ENCODE measurements at places on chromosomes 11 and 22.

DNA sequence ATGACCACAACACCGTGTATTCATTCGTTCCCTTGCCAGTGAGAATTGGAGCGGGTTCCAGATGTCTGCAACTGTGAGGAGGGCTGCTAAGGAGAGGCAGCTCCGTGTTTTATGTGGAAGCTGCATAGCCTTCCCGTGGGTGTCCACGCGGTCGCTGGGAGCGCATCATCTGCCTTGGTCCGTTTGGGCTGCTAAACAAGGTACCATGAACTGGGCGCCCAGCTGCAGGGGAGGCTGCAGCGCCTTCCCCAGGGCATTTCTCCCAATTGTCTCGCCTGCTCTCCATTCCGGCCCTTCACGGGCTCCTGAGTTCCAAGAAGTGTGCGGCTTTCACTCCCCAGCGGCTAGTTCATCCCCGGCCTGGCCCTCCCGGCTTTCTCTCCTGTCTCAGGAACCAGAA lies 1446.4 kb downstream of the TBC1D22A start:
- DNase-seq = no peak

DNA sequence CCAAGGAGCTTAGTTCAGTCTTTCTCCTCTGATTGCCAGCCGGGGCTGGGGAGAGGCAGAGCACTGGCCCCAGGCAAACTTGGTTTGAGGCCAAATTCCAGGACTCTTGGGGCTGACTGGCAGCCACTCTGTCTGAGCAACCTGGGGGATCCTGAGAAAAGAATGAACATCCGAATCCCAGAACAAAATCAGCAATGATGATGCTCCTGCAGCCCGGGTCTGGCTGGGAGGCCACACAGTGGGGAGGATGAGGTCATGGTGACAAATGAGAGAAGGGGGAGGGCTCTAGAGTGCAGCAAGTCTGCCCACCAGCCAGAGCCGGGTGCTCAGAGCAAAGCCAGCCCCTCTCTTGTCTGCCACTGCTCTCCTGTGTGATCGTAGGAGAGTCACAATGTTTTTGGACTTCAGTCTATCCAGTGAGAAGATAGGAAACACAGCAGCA lies 71.8 kb upstream of the PAX6 start:
- DNase-seq = no peak

DNA sequence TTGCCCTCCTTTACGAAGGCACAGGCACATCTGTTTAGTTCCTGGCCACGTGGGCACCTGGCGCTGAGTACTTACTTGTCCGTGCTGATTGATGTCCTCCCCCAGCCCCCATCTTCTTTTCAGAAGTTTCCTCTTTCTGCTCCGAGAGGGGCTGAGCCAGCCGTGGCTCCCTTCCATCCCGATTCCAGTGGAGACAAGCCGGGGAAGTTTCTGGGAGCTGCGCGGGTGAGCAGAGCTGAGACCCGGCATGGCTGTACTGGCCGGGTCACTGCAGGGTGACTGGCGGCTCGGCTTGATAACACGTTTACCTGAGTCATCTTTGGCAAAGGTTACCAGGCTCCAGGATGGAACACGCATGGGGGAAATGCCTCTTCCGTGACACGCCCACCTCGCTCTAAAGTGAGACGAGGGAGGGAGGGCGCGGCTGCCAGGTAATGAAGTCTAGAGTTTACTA lies 45.4 kb upstream of the ATXN10 start:
- no peak for DNase-seq

DNA sequence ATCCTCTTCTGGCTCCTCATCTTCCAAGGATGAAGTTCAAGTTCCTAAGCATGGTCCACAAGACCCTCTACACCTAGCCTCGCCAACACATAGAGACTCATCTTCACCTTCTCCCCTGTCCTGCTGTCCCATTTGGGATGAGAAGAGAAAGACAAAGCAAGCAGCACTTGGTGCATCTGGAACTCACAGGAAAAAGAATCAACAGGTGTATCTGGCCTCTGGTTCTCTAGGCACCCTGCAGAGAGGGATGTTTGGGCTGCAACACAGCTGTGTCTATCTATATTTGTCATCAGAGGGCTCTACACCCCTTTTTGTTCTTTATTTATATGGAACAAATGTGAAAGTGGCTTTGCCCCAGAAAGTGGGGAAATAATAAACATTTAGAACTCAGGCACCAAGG lies 82.1 kb upstream of the GALNT18 start:
- DNase-seq = no peak

DNA sequence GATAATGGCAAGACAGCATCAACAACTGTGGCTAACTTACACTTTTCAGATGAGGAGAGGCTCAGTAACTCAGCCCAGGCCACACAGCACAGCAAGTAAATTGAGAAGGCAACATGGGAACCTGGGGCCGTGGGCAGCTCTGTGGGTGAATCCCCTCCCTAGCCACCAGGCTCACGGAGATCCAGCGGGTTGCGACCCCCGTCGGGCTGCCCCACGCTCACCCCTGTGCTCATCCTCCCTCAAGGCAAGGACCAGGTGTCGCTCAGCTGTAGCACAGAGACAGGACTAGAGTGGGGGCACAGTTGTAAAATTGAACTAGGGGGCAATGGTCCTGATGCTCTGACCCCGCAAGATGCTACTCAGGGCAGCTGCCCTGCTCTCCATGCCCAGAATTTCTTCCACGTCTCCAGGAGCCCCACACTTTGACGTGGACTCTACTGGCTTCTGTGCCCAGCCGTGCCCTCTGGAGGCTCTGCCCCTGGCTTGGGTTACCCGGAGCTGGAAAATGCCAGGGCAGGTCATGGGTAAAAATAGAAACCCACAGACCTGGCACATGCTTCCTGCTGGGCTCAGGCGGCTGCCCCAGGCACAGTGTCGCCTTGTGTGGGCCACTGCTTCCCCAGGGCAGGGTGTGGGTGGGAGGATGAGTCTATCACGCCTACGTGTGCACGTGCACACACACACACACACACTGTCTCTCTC lies 9.0 kb downstream of the TUBA8 start:
- DNase-seq = no peak

DNA sequence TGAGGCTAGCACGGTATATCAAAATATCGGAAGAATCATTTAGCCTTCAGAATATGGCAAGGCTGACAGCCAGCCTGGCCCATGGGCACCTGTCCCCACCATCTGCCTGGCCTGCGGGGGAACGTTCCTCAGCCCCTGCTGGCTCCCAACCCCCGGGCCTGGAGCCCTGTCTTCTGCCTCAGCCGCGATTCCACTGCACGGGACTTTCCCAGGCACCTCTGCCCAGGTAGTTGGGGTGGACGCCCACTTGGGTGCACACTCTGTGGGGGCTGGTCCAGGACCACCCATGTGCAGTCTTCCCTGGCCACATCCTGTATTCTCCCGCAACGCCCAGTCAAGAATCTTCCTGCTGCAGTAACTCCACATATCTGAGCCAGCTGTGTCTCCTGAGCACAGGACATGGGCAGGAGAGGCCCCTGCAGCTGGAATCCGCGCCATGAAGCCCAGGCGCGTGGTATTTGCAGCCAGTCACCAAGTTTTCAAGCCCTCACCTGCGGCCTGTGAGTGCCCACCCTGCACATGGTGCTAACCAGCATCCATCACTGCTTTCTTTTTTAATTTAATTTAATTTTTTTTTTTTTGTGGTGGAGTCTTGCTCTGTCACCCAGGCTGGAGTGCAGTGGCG lies 77.9 kb downstream of the KCNQ1 start:
- DNase-seq = no peak

- no peak for DNase-seq
Observed at GRCh38 chr22:28142361-28142961, 223.4 kb upstream of the PITPNB start.

- DNase-seq = no peak
Observed at GRCh38 chr11:76313271-76313670, 67.7 kb downstream of the THAP12 start.

GRCh38 chr11:46719048-46719542 lies at the start of gene F2:
F2 (plus strand) TSS chr11:46719213; CDS start chr11:46719236, 23 bp downstream.
- DNase-seq = no peak

DNA sequence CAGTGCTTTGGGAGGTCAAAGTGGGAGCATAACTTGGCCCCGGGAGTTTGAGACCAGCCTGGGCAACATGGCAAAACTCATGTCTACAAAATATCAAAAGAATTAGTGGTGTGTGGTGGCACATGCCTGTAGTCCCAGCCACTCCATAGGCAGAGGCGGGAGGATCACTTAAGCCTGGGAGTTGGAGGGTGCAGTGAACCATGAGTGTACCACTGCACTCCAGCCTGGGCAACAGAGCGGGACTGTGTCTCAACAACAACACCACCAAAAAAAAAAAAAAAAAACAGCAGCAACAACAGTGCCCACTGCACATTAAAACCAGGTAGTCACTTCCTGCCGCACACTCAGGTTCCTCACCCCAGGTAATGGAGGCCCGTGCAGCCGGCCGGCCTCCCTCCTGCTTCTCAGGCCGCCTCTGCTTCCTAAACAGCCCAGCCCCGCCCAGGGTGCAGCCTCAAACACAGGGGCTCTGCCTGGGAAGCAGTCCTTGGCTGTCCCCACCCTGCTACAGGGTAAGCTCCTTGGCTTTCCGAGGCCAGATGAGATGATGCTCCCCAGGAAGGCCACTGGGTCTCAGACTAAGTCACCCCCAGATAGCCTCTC lies 318.3 kb downstream of the SHANK2 start:
- DNase-seq = no peak

GRCh38 chr11:104134745-104135144 lies 29.2 kb downstream of the PDGFD start:
- DNase-seq = no peak

- no peak for DNase-seq
Observed at GRCh38 chr22:33823552-33823951, 96.7 kb downstream of the LARGE1 start.

DNA sequence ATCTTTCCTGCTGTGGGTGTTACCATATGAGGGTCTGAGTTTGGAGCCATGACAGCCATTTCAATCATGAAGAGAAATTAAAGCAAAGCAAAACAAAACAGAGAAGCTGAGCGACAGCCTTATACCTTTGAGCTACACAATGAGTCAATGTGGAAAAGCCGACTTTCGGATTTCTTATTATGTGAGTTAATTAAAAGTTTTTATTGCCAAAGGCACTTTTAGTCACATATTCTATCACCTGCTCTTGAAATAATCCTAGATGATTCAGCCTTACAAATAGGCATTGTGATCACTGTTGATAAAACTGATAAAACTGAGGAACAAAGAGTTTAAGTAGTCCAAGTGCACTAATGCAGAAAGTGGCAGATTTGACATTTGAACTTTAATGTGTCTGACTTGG lies 381.9 kb upstream of the TENM4 start:
- no peak for DNase-seq

DNA sequence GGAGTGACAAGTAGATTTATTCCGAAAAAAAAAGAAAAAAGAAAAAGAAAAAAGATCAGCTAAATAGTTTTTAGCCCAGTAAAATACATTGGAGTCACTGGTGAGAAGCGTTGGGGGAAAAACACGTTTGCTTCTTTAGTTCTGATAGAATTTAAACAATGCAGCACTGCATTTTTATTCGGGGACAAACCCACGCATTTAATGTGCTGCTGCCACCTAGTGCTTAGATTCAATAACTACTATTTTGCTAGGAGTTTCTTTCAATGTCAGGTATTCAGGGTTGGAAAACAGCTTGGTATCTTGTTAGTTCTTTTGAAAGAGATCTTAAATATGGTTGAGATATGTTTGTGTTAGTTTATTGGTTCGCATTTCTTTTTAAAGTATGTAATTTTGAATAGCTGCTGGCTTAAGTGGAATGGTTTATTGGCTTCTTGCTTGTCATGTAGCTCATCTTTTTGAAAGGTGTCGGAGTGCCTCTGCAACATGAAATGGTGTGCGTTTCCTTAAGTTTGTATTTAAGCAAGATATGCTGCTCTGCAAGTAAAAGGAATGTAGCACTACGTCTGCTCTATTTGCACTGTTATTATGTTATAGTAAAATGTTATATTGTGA lies 41.9 kb downstream of the SVIP start:
- DNase-seq = peak; percentile 18

DNA sequence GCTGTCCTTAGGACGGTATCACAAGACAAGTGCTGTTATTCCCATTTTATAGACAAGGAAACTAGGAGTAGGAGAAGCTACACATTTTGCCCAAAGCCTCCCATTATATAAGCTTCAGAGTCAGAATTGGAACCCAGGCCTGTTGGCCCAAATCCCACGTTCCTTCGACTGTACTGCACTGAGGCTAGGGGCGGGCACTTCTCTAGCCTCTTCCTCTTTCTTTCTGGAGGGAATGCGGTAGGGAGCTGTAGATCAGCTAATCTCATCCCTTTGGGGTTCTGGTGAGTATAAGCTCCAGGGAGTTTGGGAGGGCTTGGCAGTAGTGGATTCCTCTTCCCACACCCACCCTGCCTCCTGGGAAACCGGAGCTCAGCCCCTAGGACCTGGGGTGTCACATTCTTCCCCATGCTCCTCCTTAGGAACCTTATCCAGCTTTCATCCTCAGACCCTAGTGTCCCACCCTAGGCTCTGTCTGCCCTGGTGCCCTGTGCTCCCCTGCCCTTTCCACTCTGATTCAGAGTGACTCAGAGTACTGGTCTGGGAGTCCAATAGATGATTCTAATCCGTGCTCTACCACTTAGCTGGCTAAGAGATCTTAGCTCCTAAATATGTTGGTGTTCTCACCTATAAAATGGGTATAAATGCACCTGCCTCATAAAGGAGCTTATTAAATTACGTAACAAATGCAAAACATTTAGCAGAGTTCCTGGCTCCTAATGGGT lies 29.3 kb downstream of the PHLDB1 start:
- DNase-seq = no peak

- peak; percentile 14 for DNase-seq
Observed at GRCh38 chr22:20494978-20495860, at the start of gene KLHL22. KLHL22 (minus strand) TSS chr22:20495795; CDS start chr22:20489211, 6,584 bp downstream.

- DNase-seq = peak; percentile 73
Observed at GRCh38 chr22:42444077-42444904, 12.1 kb upstream of the NFAM1 start.

DNA sequence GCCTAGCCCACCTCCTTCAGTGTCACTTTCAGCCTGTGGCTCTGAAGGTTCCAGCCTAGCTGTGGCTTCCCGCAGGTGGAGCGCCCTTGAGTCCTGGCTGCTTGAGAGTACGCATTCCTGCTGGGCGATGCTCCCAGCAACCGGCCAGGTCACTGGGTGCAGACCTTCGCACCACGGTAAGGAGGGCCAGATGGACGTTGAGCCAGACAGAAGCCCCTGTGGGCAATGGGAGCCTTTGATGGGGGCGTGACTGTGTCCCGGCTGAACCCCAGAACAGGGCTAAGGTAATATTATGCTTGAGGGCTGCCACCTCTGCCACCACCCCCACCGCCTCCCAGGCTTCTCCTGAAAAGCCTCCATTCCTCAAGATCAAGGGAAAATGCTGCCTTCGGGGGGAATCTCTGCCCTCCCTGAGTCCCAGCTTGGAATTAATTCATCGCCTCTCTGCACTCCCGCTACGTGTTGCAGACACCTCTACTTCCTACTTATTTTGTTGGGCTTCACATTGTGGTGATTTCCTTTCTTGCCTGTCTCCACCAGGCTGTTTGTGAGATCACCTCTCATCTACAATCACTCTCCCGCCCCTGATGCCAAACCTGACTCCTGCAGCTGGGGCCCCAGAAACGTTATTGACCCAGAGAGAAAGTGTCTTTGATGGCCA lies 144.9 kb upstream of the NECTIN1 start:
- DNase-seq = no peak
